Amniotic stem cell (primary cell): ENCODE measurements at places on chromosomes 6 and 20.

- DNase-seq: no peak
Observed at GRCh38 chr6:169978615-169979161, 227.3 kb downstream of the ERMARD start.

DNA sequence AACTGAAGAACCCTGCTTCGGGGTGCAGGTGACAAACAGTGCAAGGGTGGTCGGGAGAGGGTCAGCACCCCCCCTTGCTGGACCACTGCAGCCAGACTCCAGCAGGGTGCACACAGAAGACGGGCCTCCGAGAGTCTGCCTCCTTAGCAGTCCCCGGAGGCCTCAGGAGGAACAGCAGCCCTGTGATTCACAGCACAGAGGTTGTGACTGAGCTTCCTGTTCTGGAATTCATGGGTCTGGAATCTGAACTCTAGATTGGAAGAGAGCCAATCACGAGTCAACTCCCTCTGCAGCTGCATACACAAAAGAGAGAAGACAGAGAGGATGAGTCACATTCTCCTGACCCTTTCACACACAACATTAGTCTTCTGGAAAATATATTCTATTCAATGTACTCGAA lies 249.0 kb upstream of the OPRM1 start:
- DNase-seq: no peak

DNA sequence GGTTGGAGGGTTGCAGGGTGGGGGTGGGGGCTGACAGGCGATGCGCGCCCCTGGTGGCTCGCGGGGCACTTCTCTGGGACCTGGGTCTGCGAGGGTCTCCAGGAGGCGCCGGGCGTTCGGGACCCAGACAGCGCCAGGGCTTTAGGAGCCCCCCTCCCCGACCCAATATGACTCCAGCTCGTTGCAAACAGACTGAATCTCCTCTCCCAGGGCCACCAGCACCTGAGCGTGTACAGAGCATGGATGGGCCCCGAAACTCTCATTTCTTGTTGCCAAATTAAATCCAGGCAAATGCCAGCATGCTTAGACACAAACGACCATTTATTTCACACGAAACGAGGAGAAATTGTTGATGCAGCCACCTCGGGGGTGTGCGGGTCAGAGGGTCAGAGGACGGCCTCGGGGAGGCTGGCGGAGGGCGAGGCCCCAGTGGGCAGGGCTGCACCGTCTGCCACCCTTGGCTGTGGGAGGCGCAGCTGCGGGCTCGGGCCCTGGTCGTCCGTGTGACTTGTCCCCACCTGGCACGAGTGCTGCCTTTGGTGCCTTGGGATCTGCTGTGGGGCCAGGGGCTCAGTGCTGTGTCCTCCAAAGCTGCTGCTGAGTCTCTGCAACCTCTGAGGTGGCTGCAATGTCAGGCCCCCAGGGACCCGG lies 20.9 kb upstream of the GATA5 start:
- DNase-seq: no peak

GRCh38 chr20:1196634-1197033 lies 6.6 kb upstream of the C20orf202 start:
- DNase-seq: no peak

DNA sequence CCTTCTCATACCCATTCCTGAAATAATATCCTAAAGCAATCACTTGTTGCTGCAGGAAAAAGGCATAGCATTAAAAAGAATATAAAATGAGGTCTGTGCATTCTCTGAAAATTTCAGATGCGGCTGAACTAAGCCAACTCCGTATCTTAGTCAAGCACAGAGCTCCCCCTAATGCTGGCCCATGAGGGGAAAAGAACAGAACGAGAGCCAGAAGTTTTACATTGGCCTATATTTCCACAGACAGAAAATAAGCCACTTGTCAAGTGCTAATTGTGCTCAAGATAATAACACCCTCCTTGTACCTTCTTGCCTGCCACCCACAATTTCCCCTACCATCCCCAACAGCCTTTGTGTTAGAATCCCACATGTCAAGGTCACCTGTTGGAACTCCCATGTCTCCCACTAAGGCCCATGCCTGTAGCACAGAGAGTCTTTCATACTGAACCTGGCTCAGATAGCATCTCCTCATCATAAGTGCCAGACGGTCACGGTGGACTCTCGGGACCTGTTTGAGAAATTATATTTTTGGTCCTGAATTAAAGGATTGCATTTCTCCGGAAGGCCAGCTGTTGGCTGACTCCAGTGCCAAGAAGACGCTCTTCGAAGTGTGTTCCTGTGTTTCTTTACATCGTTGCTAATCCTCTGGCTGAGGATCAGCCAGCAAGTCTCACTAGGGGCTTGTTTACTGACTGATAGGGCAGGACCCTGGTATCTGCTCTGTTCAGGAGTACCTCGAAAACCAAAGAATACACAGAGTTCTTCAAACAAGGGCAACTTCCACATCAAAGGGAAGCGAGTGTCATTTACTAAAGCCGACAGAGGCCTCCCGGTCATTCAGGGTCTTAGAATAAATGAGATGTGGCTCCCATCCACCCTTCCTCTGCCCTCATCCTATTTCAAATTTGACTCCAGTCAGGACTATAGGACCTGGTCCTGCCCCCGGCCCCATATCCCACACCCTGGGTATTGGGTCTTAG lies 183.4 kb upstream of the FBXL4 start:
- no peak for DNase-seq

DNA sequence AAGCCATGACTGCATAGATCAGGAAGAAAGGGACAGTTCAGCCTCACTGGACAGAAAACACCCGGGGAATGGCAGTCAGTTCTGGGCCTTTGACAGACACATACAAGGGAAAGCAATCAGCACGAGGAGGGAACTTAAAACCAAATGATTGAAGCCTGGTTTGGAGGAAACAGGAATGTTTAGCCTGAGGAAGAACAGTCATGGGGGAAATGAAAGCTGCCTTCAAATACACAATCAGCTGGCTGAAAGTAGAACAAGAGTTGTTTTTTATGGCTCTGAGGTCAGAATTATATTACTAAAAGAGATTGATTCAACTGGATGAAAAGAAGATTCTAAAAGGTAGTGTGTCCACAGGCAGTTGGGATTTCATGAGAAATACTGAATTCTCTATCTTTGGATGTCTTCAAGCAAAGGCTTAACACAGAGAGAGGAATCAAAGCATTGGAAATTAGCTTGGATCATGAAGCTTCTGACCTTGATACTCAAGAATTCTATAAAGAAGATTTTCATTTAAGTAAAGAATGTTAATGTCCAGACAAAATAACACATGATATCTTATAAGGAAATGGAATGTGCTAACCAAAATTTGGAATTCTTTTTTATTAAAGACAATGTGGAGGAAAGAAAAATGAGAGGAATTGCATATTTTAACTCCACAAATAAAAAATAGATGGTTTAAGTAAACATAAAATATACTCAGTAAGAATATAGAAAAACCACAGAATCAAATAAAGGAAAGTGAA lies 216.6 kb downstream of the IBTK start:
- no peak for DNase-seq

DNA sequence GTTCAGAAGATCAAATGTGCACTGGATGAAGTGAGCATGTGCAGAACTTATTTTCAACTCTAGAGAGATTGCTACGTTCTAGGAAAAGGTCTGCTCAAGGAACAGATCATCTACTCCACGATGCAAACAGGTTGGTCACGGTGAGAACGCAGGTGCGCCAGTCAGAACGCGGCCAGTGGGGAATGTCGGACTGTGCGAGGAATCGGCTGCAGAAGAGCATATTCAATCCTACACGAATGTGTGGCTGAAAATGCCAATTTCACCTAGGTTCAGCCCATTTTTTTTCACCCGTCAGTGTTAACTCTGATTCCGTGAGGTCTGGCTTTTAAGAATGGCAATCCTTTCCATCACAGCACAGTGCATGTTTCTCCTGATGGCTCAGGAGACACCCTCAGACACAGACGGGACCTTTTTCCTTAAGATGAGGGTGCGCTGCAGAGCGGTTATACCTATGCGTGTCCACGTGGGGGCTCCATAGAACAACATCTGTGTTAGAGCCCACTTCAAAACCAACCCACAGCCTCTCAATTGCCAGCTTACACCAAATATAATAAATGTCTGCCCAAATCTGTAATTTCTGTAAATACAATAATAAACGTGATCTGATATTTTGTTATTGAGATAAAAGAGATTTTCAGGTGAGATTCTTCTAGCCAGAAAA lies 250.4 kb downstream of the FOXA2 start:
- peak; percentile 4 for DNase-seq

- DNase-seq: no peak
Observed at GRCh38 chr20:63602321-63602720, 24.6 kb downstream of the GMEB2 start.

GRCh38 chr6:2509711-2510110 lies 241.0 kb downstream of the MYLK4 start:
- DNase-seq: no peak

- DNase-seq: peak; percentile 30
Observed at GRCh38 chr6:104940893-104941728, 15.8 kb upstream of the LIN28B start.

DNA sequence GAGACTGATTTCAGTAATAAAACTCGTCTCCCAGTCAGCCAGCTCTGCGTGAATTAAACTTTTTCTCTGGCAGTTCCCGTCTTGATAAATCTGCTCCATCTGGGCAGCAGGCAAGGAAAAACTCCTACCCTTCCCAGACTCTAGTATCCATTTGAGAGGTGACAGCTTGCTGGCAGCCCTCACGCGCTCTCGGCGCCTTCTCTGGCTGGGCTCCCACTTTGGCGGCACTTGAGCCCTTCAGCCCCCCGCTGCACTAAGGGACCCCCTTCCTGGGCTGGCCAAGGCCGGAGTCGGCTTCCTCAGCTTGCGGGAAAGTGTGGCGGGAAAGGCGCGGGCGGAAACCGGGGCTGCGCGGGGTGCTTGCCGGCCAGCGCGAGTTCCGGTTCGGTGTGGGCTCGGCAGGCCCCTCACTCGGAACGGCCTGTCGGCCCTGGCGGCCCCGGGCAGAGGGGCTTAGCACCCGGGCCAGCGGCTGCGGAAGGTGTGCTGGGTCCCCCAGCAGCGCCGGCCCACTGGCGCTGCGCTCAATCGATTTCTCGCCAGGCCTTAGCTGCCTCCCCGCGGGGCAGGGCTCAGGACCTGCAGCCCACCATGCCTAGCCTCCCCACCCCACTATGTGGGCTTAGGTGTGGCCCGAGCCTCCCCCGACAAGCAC lies 21.8 kb upstream of the GMPR start:
- no peak for DNase-seq

GRCh38 chr6:117545161-117545595 lies 57.1 kb downstream of the GOPC start:
- DNase-seq: no peak

GRCh38 chr20:33653900-33654596 lies 8.1 kb upstream of the C20orf144 start:
- DNase-seq: no peak

DNA sequence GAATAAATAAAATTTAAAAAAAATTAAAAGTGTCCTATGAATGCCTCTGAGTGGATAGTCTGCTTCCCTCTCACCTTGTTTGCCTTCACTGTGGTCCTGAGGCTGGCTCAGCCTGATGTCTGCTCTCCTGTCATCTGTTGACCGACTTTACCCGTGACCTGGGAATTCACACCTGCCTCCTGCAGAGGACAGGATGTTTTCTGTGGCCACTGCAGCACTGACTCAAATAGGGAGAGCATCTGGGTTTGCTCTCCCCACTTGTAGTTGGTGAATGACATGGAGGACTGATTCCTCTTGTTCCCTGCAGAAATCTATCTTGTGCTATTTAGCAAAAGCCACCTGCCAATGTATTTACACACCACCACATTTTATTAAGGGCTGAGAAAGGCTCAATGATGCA lies 52.4 kb upstream of the ERVFRD-1 start:
- DNase-seq: no peak

- no peak for DNase-seq
Observed at GRCh38 chr20:16393297-16393696, 180.0 kb downstream of the KIF16B start.

GRCh38 chr20:57656252-57656820 lies 36.1 kb upstream of the ZBP1 start:
- DNase-seq: no peak

- DNase-seq: no peak
Observed at GRCh38 chr20:47603260-47603659, 101.6 kb downstream of the NCOA3 start.

DNA sequence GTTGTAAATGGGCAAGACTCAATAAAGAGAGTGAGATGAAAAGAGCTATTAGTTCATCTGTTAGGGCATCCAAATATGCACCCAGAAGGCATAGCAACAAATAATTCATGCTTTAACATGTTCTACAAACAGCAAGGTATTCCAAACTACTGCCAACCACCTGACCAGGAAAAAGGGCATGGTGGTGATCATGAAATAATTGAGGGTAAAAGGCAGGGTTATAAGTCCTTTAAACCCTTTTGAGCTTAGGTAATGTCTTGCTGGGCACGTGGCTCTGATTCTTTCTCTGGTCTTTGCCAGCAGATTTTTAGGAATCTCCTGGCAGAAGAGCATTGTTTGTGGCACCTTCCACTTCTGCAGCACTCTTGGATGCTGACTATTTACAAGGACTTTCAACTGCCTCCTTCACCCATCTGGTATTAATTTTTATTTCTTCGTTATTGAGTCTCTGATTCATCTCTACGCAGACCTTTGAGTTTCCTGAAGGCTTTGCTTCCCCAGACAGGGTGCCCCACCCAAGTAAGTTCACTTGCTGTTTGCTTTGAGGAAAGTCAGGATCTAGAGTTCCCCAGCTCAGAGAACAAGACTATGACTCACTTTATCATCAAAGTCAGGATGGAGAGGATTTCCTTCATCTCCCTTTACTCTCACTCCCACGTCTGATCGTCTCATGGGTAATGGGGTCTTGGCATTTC lies 83.4 kb upstream of the NEDD9 start:
- DNase-seq: peak; percentile 80

- DNase-seq: no peak
Observed at GRCh38 chr6:69696273-69696672, 100.5 kb downstream of the LMBRD1 start.

GRCh38 chr20:34998331-34998950 lies 42.8 kb downstream of the MYH7B start:
- DNase-seq: no peak
